ENCODE measurements at places on chromosomes 2 and 18. TPM values are rescaled to one million over a fixed set of nuclear protein-coding genes. Genes with fewer than 3 reads are reported as not detected.

Gene DTNA
- 23.5 TPM for total RNA-seq

Gene SCN3A
- 2.6 TPM for total RNA-seq

Gene FZD7
- 84.3 TPM for total RNA-seq

Gene ALLC
- not detected for total RNA-seq

Gene PPP1R1C
- total RNA-seq: 0.75 TPM

Gene CDK5R2
- total RNA-seq: 1.4 TPM

Gene ADI1
- 59.3 TPM for total RNA-seq

Gene LRRTM4
- total RNA-seq: 0.41 TPM

Gene MIB1
- 33.1 TPM for total RNA-seq

Gene DLX1
- 0.58 TPM for total RNA-seq

Gene IL36B
- not detected for total RNA-seq

Gene OSR1
- total RNA-seq: 0.69 TPM

Gene FAM237A
- total RNA-seq: not detected

Gene HOXD4
- 5.9 TPM for total RNA-seq
